ENCODE measurements at places on chromosomes 1 and 21. TPM values are rescaled to one million over a fixed set of nuclear protein-coding genes. Genes with fewer than 3 reads are reported as not detected.

DNA sequence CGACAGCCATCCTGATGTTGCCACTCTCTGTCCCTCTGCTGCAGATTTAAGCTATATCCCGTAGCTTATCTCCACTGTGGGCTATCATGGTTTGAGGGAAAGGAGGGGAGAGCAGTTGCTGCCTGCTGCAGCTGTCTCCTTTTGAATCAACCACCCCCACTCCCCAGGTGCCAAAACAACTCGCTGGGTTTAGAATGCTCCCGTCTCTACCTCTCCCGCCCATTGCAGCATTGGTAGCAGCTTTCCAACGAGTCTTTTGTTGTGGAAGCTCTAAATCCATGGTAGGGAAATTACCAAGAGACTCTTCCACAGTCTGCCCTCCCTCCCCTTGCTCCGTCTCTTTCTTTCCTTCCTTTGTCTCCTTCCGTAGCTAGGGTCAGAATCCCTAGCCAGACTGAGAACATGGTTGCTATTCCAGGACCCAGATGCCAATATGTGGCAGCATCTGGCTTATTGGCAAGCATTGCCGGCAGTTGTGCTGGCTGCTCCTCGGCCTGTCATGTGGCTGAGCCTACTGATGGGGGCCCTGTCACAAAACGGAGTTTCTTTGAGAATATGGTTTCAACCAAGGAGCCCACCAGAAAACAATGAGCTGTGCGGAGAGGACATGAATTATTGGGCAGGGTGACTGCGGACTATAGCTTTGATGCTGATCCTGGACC lies 230.7 kb downstream of the RPS6KC1 start:
- no peaks in the 10 kb centered on the region for H3K4me1 ChIP-seq
- no peaks in the 10 kb centered on the region for H3K27me3 ChIP-seq
- H3K36me3 ChIP-seq: no peaks in the 10 kb centered on the region
- H3K4me3 ChIP-seq: no peak overlapping the region
- no peak overlapping the region for H3K27ac ChIP-seq

DNA sequence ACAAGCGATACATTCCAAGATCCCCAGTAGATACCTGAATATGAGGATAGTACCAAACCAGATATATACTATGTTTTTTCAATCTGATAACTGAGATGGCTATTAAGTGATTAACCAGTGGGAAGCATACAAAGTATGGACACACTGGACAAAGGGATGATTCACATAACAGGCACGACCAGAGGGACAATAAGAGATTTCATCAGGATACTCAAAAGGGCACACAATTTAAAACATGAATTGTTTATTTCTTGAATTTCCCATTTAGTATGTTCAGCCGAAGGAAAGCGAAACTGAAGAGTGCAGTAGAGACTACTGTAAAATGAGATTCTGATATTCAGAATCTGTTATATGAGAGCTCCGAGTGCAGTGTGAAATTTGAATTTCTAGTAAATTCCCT lies 10.6 kb downstream of the ZZZ3 start:
- peaks cover 7% of the 10 kb centered on the region for H3K4me1 ChIP-seq
- H3K4me3 ChIP-seq: no peak overlapping the region
- DNase-seq: no peak
- H3K36me3 ChIP-seq: no peaks in the 10 kb centered on the region
- H3K27me3 ChIP-seq: no peaks in the 10 kb centered on the region
- H3K27ac ChIP-seq: no peak overlapping the region

DNA sequence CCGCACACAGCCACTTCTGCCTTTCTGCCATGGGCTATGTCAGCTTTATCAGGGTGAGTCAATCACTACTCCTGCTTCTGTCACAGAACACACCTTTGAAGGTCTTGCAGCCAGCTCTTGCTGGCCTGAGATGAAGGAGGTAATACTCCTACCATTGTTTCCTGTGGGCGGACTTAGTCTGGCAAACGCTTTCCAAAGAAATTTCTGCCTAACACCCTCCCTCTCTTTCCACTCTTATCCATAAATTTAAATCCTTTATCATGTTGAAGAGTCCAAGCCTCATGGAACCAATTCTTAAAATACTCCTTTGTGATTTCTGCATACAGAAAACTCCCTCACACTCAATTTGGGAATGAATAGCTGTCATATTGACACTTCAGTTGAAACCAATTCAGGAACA lies 633.1 kb upstream of the CHRM3 start:
- no peaks in the 10 kb centered on the region for H3K4me1 ChIP-seq
- H3K4me3 ChIP-seq: no peak overlapping the region
- no peaks in the 10 kb centered on the region for H3K36me3 ChIP-seq

DNA sequence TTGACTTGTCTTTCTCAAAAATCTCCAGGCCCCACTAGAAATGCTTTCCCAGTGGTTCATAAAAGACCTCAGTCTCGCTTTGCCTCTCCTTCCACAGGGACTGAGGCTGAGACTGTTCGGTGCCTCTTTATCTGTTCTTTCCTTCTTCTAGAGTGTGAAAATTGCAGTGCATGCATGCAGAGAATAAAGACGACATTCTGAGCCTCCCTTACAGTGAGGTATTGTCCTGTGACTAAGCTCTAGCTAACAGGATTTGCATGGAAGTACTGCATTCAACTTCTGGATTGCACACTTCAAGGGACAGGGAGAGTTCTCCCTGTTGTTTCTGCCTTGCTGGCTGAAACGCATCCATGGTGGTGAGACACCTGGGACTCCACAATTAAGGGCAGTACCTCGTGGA lies 69.1 kb downstream of the COLGALT2 start:
- no peaks in the 10 kb centered on the region for H3K27me3 ChIP-seq
- no peak for DNase-seq
- H3K36me3 ChIP-seq: no peaks in the 10 kb centered on the region

RXRG gene
- not detected for total RNA-seq

PFDN2 gene
- total RNA-seq: 12.4 TPM

HES2 gene
- total RNA-seq: not detected

Data from liver (tissue), 10 donors.